CD4-positive, alpha-beta memory T cell (primary cell): ENCODE measurements at places on chromosomes 6 and 20. TPM values are rescaled to one million over a fixed set of nuclear protein-coding genes. Genes with fewer than 3 reads are reported as not detected.

DNA sequence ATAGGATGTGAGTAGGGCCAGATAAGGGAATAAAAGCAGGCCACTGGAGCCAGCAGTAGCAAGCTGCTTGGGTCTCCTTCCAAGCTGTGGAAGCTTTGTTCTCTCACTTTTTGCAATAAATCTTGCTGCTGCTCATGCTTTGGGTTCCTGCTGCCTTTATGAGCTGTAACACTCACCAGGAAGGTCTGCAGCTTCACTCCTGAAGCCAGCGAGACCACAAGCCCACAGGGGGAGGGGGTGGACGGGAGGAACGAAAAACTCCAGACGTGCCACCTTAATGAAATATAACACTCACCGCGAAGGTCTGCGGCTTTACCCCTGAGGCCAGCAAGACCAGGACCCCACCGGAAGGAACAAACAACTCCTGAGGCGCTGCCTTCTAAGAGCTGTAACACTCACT is 1324.4 kb upstream of the EYS start:
- DNase-seq = no peak

GRCh38 chr6:134880487-134881190 is 69.3 kb downstream of the ALDH8A1 start:
- DNase-seq = no peak

Gene C6orf132
- polyA plus RNA-seq = not detected

Gene LY6G5B
- not detected for polyA plus RNA-seq

DNA sequence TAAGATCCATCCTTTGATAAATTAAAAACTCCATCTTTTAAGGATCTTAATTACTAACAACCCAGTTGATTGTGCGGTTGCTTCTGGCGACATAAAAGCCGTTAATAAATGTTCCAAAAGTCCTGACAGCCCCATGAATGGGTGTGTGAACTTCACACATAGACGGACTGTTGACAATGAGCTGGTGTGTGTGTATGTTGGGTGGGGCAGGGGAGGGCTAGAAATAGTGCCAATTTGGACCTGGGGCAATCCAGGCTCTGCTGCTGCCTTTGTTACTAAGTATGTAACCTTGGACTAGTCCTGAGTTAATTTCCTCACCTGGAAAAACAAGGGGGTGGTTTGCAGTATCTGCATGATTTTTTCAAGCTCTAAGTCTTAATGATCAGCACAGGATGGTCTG is 4.2 kb downstream of the MAS1 start:
- DNase-seq = no peak
